CD4-positive, alpha-beta T cell treated with Interleukin-17A for 4 hours (primary cell): ENCODE measurements at places on chromosomes 16 and 17.

DNA sequence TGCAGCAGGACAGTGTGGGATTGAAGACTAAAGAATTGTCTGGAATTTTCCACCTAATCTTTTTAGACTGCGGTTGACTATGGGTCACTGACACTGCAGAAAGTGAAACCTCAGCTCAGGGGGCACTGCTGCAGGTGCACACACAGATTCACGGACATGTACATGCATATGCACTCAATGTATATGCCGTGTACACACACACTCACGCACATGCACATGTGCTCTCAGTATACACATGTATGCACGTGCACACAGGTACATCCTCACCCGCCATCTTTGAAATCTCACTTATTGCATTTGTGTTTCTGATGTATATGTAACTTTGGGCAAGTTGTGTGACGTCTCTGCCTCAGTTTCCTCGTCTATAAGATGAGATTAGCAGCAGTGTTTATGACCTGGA is 27.3 kb downstream of the CMIP start:
- DNase-seq = no peak

- DNase-seq = peak; percentile 77
These were observed 8.1 kb upstream of the KIFC3 start for GRCh38 chr16:57810197-57811031.

DNA sequence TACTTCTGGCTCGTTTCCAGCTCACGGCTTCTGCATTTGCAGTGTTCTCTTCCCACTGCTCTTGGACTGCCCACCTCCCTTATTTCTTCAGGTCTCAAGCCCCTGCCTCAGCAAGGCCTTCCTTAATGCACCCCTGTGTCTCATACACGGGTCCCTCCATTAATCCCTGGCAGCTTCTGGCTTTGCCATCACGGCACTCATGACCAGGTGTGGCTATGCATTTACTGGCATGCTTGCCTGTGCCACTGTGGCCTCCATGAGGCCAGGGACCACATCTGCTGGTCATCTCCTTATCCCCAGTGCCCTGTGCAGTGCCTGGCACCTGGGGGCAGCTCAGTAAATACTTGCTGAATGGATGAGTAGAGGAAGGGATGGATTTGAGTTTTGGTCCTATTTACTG is 114.1 kb downstream of the C16orf78 start:
- peak; percentile 1 for DNase-seq

DNA sequence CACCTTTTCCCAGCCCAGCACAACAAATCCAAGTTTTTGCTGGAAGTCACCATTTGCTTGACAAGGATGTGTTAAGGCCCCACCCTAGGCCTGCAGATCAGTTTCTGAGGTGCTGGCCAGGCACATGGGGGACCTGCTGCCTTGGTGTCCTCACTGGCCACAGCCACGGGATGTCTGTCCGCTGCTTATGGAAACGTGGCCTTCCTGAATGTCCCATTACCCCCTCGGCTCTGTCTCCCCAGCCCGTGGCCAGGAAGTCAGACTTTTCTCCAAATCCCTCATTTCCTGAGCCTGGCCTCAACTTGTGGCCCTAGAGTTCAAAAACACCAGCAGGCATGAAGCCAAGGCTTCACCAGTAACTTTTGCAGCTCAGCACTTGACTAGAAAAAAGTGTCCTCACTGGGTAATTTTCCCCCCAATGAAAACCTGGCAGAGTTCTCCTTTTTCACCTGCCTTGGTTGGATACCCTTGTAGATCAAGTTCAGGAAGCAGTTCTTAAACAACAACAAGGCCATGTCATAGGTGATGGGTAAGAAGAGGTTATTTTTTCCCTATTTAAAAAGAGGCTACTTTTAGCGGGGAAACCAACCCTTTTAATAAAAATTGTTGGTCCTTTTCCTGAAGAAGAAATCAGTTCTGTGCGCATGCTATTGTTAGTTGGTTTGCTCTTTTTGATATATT is 80.8 kb downstream of the SOCS1 start:
- DNase-seq = no peak

- DNase-seq = no peak
These were observed 24.9 kb downstream of the VPS53 start for GRCh38 chr17:689556-690275.

DNA sequence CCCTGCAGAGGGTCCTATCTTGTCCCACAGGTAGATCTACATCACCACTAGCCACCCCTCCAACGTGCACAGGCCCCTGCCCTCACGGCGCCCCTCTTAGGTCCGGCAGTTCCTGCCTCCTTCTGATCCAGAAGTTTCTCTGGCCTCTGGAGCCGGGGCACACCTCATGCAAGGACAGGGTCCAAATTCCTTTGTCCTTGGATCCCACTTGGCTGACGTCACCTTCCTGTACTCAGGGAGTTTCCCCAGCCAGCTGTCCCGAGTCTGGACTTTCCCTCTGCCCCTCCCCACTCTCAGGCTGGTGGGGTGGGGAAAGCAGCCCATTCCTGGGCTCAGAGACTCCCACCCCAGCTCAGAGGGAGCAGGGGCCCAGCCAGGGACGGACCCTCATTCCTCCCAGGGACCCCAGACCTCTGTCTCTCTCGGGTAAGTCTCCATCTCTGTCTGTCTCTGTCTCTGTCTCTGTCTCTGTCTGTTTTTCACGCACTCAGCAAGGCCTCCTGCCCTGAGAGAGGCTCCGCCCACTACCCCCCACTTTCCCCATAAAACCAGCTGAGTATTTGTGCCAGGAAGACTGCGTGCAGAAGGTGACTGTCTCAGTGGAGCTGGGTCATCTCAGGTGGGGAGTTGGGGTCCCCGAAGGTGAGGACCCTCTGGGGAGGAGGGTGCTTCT is at the start of gene IL32:
TSS of gene IL32 (plus strand) at position 572 of the 673 bp plus-strand sequence. CDS start 172 bp downstream, outside the sequence.
- peak; percentile 87 for DNase-seq
